Astrocyte (in vitro differentiated cells and primary cell): ENCODE measurements at places on chromosomes 11 and 22. TPM values are rescaled to one million over a fixed set of nuclear protein-coding genes. Genes with fewer than 3 reads are reported as not detected.

KDM4E gene
- total RNA-seq, result 0.41 TPM in 1 of 2 replicates, not detected in the other

ACR gene
- not detected in 2 replicates for total RNA-seq

VWCE gene
- total RNA-seq, result 12.2 and 17.7 TPM in 2 replicates

- no peak for DNase-seq
- no peak overlapping the region for H3K4me3 ChIP-seq
- H3K27me3 ChIP-seq, result no peaks in the 10 kb centered on the region
- H3K36me3 ChIP-seq, result no peaks in the 10 kb centered on the region
- no peaks in the 10 kb centered on the region for H3K4me1 ChIP-seq
Observed at GRCh38 chr22:21710156-21710555, 25.4 kb downstream of the YPEL1 start.

DNA sequence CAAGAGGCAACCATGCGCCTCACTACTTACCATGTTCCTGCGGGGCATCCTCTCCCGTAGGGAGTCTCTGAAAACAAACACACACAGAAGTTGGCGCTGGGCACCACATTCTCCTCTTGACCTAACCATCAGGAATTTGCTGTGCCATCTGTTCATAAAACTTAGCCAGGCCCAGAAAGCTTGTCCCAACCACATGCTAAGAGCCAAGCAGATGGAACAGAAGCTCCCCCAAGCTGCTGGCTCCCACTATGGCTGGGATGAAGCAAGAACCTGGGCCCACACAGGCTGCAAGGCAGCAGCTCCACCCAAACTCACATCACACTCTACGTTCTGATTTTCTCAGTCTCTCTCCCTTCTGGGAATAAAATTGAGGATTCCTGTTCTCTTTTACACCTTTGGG is 17.4 kb downstream of the HPS4 start:
- H3K27me3 ChIP-seq, result no peaks in the 10 kb centered on the region
- no peak overlapping the region for H3K4me3 ChIP-seq
- DNase-seq, result no peak

DNA sequence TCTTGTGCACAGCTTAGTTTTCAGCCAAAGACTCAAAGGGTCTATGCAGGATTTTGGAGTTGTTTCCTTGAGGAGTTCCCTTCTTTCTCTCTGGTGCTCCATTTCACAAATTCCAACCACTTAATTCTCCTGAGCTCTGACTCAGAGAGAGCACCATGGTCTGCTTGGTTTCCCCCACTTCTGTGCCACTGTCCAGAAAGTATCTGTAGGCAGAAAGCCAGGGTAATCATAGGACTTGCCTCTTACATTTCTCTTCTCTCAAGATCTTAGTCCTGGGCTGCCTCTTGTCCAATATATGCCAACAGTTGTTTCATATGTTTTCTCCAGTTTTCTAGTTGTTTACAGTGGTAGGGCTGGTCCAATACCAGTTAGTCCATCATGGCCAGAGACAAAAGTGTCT is 6.4 kb upstream of the MRGPRD start:
- H3K36me3 ChIP-seq, result no peaks in the 10 kb centered on the region
- no peak for DNase-seq
- peaks cover 8% of the 10 kb centered on the region for H3K27me3 ChIP-seq
- no peak overlapping the region for H3K27ac ChIP-seq
- H3K4me3 ChIP-seq, result no peak overlapping the region
